KBM-7 (cell line): ENCODE measurements at places on chromosomes 11 and 22.

GRCh38 chr11:70270877-70271648, 573 bp downstream of the PPFIA1 start:
- peak; percentile 51 for DNase-seq

- DNase-seq = no peak
These were observed 141.0 kb downstream of the SOX6 start for GRCh38 chr11:16215352-16215751.

GRCh38 chr11:103792981-103793468, 243.4 kb upstream of the DDI1 start:
- DNase-seq = no peak

DNA sequence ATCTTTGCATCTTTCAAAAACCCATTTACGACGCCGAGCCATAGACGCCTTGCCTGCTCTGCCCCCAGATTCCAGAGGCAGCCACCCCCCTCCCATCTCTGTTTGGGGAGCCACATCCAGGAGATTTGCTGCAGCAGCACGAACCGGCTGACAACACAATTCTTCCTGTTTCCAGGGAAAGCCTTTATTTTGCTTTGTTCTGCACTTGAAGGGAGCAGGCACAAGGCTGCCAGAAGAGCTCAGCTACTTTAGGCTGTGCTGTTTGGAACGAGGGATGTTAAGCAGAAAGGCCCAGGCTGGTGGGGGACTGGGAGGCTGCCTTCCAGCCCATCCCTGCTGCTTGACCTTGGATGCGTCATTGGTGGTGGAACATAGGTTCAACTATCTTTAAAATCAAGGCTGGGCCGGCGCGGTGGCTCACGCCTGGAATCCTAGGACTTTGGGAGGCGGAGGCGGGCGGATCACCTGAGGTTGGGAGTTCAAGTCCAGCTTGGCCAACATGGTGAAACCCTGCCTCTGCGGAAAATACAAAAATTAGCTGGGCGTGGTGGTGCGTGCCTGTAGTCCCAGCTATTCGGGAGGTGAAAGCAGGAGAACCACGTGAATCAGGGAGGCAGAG, 243.9 kb downstream of the MIAT start:
- DNase-seq = no peak
